ENCODE measurements at places on chromosomes 12 and 14.

DNA sequence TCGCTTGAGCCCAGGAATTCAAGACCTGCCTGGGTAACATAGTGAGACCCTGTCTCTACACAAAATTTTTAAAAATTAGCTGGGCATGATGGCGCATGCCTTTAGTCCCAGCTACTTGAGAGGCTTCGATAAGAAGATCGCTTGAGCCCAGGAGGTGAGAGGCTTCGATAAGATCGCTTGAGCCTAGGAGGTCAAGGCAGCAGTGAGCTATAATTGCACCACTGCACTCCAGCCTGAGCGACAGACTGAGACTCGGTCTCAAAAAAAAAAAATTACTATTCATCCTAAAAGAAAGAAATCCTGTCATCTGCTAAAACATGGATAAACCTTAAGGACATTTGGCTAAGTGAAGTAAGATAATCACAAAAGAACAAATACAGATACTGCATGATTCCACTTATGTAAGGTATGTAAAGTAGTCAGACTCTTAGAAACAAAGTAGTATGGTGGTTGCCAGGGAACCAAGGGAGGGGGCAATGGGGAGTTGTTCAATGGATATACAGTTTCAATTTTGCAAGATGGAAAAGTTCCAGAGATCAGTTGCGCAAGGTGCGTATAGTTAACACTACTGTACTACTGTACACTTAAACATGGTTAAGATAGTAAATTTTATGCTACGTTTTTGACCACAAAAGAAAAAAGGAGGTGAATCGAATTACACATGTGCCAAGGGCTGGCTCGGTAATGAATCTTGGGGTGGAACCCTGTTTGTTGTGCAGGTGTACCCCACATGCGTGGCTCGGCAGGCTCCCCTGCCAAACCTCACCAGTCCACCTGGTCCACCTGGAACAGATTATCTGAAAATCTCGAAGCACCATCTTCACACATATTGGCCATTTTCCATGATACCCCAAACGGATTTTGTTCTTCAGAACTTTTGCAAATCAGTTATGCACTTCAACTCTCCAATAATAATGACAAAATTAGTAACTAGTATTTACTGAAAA is 18.3 kb upstream of the ATP2A2 start:
- no peak for DNase-seq

DNA sequence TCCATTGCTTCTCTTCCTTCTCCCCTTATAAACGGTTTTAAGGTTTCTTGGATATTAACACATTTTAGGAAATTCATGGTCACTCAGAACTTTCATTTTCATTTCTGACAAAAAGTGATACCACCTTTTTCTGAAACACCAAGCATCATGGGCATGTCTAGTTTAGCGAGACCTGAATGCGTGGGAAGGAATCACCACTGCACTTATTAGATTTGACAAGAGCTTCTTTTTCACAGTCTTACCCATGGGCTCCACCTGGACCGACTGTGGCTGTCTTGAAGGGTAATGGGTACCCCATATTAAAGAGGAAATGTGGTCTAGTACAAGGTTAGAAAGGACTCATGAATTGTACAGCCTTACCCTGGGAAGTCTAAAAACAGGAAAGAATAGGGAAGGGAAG is 95.4 kb downstream of the KCNK10 start:
- no peak for DNase-seq

DNA sequence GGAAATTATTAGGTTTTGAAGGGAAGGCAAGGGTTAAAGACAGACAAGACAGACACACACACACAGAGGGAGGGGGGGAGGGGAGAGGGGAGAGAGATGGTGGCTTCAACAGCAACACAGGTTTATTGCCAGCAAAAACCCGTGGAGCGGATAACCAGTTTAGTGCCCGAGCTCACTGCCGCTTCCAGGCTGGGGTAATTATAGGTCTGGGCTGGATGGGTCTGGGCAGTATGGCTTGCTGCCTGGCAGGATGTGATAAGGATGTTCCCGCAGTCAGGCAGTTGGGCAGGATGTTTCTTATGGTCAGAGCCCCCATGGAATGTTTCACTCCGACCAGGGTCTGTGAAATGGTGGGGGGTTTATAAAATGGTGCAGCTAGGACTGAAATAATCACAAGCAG is 4.4 kb upstream of the TDRD9 start:
- DNase-seq = no peak

DNA sequence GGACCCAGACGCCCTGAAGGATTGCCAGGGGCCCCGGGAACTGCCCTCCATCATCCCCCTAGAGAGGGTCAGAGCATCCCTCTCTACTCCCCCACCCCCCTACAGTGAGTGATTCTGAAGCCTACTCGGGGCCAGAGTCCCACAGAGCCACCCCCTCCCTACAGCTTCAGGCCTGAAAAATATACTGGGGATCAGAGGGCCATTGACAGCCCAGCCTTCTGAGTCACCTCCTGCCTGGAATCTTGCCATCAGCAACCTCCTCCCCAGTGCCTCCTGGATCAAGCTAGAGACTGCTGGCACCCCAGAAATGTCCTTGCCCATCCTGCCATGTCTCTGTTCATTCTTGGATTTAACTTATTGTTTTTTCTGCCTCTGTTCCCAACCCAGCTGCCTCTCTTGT is 21.7 kb upstream of the MIA2 start:
- DNase-seq = no peak

- DNase-seq = no peak
Measured at GRCh38 chr12:104710940-104711689, 247.0 kb downstream of the SLC41A2 start.

- peak; percentile 27 for DNase-seq
Measured at GRCh38 chr14:87944987-87945604, 47.9 kb downstream of the GALC start.

DNA sequence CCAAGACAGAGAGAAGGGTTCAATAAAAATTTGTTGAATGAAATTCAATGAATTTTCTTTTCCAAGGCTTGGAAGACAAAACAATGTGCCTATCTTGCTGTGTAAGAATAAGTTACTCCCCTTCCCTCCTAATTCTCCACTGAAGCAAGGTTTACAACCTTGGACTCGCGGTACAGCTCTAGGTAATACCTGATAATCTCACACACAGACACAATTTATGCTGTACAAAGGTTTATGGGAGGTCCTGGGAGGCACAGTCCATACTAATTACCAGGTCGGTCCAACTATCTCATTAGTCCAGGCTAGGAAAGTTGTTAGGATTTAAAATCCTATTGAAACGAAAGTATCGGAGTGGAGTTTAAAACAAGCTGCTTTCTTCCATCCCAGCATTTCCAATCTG is 42.6 kb downstream of the NELL2 start:
- DNase-seq = no peak

- no peak for DNase-seq
Measured at GRCh38 chr12:104136577-104136976, 1.4 kb downstream of the NFYB start.

DNA sequence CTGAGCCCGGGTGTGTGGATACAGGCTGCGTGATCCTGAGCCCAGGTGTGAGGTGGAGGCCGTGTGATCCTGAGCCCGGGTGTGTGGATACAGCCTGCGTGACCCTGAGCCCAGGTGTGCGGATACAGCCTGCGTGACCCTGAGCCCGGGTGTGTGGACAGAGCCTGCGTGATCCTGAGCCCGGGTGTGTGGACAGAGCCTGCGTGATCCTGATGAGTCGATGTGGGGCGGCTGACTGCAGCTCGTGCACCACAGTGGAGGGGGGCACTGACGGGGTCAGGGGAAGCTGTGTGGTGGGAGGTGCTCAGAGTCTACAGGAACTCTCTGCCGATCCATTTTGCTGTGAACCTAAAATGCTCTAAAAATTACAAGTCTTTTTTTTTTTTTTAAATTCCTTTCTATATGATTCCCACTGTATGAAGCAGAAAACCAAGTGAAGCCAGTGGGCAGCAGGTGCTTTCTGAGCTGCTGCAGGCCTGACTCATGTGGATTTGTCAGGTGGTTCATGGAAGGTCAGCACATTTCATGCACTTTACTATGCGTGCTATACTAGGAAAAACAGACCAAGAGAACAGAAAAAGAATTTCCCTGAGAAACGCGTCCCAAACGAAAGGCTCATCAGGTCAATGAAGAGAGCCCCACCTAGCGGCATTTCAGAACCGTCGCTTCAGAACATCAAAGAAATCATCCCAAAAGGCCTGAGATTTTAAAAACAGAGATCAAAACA is 19.3 kb downstream of the BRF1 start:
- no peak for DNase-seq

DNA sequence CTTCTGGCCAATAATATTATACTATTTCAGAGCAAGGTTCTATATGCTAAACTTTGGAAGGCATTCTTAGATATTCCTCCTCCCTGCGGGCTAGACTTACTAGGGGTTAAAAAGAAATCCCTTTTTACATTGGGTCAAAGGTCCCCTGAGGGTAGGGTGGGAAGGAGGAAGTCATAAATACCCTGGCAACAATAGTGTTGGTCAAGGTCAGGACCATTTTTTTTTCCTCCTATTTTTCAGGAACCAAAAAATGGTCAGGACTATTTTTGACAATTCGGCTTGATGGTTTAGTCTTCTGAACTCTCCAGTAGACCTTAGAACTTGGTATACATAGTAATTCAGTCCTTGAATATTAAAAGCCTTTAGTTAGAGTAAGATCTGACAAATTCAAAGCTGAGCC is 4.5 kb upstream of the NANOG start:
- DNase-seq = no peak

DNA sequence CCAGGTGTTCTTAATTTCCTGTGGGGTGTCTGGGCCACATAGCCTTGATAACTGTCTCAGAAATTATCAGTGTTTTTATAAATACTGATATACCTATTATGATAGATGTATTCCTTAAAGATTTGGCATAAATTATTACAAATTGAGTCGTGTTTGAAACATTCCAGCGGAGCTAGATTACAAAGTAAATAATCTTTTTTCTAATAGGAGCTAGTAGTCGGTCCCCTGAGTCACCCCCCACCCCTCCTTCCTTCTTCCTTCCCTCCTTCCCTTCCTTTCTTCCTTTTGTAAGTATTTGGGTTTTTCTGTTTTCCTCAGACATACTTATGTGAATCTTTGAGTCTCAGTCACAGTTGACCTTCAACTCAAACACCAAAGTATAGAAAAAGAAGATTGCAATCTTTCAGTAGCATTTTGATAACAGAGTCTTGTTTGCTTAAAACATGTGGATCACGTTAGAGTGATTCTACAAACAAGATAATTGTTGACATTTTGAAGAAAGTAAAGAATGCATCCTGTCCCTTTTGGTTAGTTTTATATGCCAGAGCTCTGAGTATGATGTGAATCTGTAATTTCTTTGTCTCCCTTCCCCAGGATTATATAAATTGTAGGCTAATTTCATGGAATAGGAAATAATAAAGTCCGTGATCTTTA is 264.0 kb downstream of the FUT8 start:
- no peak for DNase-seq

DNA sequence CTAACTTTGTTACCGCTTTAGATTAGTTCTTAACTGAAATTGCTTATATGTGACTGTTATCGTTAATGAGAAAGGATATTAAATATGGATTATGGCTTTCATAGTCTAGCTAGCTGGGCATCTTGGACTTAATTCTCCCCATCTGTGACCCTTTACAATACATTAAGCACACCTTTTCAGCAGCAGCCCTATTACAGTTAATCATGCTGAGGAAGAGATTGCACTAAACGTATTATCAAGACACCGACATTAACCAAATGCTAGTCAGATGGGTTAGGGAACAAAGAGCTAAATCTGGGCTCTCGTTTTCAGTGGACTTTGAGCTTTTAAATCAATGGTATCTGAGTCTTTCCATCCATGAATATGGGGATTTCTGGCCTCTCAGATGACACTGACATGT is 447.5 kb upstream of the DCN start:
- DNase-seq = no peak

DNA sequence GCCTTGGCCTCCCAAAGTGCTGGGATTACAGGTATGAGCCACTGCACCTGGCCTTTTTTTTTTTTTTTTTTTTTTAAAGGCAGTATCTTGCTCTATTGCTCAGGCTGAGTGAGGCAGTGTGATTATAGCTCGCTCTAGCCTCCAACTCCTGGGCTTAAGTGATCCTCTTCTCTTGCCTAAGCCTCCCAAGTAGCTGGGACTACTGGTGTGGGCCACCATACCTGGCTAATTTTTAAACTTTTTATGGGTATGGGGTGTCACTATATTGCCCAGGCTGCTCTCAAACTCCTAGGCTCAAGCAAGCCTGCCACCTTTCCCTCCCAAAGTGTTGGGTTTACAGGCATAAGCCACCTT is 58.6 kb downstream of the DIP2B start:
- DNase-seq = no peak

DNA sequence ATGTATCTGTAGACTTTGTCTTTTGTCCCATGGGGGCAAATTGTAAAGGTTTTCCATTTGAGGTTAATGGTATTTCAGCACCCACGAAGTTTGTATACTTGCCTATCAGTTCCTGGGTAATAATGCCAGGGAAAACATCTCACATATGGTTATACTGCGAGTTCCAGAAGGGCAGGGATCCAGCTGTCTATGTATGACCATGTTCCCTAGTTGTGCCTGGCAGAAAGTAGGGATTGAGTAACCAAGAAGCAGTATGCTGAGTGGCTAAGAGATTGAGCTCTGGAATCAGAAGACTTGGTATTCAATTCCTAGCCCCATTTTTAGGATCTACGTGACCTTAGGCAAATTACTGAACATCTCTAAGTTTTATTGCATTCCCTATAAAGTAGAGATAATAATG is 173.2 kb upstream of the PWP1 start:
- no peak for DNase-seq

GRCh38 chr14:58353516-58354299 is 42.0 kb upstream of the TOMM20L start:
- DNase-seq = no peak

DNA sequence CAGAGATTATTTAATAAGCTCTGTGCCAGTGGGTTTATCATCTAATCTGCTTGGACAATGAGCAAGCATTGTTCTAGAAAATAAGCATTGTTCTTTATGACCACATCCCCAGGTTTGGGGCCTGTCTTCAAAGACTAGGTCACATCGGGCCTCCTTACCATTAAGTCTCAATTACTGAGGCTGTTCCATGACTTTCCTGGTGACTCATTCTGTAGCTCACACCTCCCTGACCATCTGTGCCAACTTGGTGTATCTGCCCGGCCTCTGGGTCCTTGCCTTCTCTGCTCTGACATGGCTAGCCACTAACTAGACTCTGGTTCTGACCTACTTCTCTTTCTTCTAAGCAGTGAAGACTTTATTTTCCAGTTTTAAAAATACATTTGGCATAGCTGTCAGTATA is 44.4 kb upstream of the PLEKHA5 start:
- no peak for DNase-seq

DNA sequence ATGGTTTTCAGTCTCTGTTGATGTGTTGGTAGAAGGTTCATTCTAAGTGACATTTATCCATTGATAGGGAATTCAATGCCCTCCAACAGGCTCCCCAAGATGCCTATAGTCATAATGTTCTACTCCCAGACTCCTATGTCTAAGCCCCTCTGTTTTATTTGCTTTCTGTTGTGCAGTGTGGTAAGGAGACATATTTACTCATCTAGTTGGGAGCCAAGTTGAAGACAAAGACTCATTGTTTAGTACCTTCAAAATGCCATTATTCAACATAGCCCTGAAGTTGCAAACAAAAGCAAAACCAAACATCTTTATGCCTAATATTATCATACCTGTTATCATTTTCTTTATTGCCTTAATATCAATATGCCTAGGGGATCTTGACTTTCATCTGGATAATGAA is 302.1 kb downstream of the RMST start:
- no peak for DNase-seq

Measured in RPMI8226 (cell line).